ENCODE measurements at places on chromosomes 11 and 22.

- no peak for DNase-seq
Measured at GRCh38 chr11:6563121-6563619, 40.2 kb downstream of the RRP8 start.

GRCh38 chr11:59822989-59823566, 12.5 kb upstream of the MRPL16 start:
- no peak for DNase-seq

GRCh38 chr22:19723232-19723982, at the start of gene GP1BB:
Gene GP1BB, plus strand, starts transcription at chr22:19723539. Its CDS starts 31 bp downstream, at chr22:19723570.
- no peak for DNase-seq

- no peak for DNase-seq
Measured at GRCh38 chr11:9855579-9856287, 191.9 kb downstream of the SWAP70 start.

- no peak for DNase-seq
Measured at GRCh38 chr11:67300756-67301312, 2.5 kb upstream of the SSH3 start.

DNA sequence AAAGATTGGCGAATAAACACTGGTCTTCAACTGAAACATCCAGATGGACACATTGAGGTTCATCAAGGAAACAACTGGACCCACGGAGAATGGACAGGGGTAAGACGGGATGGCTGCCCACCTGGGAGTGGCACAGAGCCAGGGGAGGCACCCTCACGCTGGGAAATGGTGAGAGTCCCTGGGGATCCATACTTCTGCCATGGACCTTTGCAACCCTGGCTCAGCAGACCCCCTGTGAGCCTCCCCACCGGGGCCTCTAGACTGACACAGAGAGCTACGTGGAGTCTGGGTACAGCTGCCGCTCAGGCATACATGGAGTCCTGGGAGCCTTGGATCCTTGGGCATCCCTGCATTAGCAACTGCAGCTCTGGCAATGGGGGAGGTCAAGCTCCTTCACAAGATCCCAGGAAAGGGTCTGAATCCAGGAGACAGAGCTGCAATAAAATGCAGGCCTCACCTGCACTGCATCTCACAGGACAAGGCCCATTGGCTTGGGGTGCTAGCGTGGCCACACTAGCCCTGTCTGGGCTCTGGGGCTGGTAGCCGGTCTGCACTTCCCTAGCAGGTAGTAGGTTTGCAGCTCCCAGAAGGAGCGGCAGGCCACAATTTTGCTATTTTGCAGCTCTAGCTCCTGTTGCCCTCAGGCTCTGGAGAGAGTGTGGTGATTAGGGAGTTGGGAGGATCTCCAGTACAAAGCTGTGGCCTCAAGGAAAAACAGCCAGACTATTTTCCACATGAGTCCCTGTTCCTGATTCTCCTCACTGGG, 496.4 kb upstream of the LRRC4C start:
- no peak for DNase-seq

Measured in NCI-H2081 treated with DMSO at 0.1 percent for 48 hours (cell line).